Activated CD8-positive, alpha-beta memory T cell treated with anti-CD3 and anti-CD28 coated beads for 48 hours (primary cell): ENCODE measurements at places on chromosomes 7 and 10.

DNA sequence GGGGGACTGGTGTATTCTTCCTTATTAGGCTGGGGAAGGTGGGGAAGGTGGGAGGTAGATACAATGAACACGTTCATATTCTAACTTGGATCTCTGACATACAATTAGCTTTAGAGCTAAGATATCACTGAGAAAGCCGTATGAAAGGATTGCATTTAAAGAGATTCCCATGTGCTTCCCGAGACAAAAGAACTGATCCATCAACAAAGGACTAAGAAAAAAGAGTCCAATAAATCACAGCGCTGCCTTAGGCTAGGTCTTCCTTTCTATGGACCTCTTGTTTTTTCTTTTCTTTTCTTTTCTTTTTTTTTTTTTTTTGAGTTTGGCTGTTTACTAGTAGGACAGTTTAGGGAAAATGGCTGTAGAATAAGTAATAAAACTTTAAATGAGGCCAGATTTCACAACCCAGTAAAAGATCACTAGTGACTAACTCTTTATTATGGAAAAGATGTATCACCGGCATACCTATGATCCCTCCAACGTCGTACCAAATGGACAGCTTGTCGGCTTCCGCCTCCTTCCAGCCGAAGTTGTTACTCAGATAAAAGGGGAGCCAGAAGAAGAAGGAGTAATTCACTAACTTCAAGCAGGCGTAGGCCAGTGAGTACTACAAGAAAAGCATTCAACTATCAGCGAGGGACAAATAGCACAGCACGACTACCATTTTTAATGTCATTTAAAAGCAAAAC lies 50.0 kb downstream of the SLC37A3 start:
- no peak for DNase-seq

- DNase-seq: no peak
These were observed 26.6 kb upstream of the WNT8B start for GRCh38 chr10:100436255-100436654.

GRCh38 chr7:142436601-142437000 lies 178.7 kb upstream of the PRSS58 start:
- DNase-seq: no peak

DNA sequence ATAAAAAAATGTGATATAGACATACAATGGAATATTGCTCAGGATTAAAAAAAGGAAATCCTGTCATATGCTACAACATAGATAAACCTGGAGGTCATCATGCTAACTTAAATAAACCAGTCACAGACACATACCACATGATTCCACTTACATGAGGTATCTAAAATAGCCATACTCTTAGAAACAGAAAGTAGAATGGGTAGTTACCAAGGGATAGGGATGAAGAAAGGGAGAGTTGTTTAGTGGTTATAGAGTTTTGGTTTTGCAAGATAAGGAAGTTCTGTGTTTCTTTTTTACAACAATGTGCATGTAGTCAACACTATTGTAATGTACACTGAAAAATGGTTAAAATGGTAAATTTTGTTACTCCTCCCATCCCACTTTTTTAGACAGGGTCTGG lies 30.5 kb downstream of the BICC1 start:
- DNase-seq: no peak

GRCh38 chr10:76766682-76767081 lies 870.9 kb downstream of the KCNMA1 start:
- DNase-seq: no peak

DNA sequence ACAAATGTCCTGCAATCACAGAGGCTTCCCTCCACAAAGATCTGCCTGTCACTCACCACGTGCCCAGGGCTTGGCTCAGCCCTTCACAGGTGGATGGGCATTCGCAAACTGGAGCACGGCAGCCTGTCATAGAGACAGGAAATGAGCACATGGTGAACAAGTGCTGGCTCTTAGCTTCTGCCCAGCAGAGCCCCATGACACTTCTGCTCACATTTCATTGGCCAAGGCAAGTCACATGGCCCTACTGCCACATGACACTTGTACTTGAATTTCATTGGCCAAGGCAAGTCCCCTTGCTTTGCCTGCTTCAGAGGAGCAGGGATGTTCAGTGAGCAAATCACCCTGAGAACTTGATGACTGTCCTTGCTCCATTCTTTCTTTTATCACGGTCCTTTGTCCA lies 110.8 kb upstream of the PPP2R2D start:
- DNase-seq: no peak

- no peak for DNase-seq
These were observed 39.4 kb upstream of the CXCL12 start for GRCh38 chr10:44424298-44424697.

DNA sequence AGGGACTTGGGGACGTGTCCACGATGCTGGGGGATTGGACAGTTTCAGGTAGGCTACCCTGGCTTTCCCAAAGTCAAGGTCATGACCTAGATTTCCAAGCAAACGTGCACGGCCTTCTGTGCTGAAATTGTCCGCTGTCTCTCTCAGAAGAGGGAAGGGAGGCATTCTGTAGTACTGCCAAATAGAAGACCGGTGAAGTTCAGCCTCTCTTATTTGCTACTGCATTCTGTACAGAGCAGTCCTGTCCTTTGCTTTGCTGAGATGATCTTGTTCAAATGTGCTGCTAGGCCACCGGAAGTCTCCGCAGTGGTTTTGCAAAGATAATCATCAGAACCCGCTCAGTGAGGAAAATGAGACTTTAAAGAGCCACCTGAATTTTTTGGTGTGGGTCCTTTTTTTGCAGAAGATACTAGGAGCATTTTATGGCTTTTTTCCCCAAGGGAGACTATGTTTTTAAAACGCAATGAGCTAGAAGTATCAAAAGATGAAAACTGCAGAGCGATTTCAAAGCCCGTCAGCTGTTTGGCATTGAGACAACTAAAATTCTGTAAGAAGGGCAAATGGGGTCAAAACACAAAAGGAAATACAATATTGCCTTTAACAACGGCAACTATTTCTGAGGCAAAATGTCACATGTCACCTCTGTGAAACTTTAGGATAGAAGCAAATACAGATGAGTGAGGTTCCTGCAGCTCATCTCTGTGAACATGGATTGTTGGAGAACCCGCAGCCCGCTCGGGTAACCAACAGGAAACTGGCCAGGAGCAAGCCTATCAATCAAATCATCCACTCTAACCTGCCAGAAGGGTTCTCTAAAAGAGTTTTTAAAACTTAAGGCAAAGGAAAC lies 1.3 kb upstream of the NMT2 start:
- DNase-seq: no peak
